Activated CD8-positive, alpha-beta memory T cell treated with anti-CD3 and anti-CD28 coated beads for 48 hours (primary cell): ENCODE measurements at places on chromosomes 2 and 18.

DNA sequence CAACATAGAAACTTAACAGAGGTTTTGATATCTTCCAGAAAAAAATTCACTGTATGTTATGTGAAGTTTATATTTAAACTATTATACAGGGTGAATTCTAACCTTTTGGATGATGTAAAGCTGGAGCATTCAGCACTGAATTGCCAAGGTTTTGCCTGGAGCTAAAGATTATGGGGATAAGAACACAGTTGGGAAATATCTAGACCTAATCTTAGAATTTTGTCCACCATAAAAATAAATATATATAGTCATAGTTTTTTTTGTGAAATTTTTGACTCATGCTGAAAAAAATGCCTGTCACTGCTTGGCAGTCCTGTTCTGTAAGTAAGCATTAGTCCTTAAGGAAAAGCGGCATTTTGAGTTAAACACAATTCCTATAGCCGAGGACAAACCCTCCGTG lies 339.3 kb upstream of the TMEFF2 start:
- DNase-seq = no peak

DNA sequence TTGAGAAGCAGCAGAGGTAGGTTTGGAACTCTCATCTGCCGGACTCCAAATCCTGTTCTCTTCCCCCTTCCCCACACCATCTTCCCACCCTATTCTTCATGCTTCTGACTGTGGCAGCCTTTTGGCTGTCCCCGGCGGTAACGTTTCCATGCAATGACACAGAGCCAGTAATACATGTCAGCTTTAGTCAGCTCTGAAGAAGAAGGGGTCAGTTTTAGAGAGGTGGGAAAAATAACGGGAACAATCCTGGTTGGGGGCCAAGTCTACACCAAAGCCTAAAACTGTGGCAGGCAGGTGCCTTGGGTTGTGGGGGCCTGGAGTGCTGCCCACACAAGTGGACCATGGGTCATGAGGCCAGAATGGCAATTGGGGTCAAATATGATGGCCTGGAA lies 106.8 kb downstream of the LPIN1 start:
- no peak for DNase-seq

DNA sequence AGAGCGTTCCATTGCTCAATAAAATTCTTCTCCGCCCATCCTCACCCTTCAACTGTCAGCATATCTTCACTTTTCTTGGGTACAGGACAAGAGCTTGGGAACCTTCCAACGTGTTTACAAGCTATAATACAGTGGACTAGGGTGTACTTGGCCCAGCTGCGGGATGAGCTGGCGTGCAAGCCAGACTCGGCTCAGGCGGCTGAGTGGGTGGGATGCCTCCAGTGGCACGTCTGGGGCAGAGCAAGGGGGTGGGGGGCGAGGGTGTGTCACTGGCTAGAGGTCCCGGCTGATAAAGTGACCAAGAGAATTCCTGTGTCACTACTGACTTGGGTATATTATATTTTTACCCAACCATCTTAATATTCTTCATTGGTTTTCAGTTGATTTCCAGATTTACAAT lies 179.7 kb downstream of the EVA1A start:
- no peak for DNase-seq

DNA sequence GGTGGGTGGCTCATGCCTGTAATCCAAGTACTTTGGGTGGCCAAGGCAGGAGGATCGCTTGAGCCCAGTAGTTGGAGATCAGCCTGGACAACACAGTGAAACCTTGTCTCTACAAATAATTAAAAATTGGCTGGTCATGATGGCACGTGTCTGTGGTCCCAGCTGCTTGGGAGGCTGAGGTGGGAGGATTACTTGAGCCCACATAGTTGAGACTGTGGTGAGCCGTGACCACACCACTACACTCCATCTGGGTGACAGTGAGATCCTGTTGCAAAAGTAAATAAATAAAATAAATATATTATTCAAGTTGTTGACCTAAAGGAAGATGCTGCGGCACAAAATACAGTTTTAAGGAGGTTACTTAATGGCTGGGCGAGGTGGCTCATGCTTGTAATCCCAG lies 72.7 kb downstream of the LAMA3 start:
- no peak for DNase-seq

DNA sequence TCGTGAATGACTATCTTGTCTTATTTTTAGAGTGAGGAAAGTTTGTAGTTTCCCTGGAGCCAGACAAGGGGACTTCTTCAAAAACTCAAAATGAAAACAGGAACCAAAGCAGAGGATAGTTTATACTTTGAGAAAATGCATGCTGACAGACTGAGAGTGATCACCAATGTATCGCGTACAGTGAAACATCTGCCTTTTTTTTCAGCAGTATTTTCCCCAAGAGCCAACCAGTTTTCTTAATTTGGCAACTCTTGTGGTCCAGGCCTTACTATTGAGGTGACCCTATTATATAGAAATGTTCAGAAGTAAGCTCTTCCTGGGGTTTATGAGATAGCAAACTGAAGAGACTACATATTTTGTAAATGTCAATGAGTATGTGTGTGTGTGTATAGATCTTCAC lies 153.7 kb upstream of the VRK2 start:
- no peak for DNase-seq

DNA sequence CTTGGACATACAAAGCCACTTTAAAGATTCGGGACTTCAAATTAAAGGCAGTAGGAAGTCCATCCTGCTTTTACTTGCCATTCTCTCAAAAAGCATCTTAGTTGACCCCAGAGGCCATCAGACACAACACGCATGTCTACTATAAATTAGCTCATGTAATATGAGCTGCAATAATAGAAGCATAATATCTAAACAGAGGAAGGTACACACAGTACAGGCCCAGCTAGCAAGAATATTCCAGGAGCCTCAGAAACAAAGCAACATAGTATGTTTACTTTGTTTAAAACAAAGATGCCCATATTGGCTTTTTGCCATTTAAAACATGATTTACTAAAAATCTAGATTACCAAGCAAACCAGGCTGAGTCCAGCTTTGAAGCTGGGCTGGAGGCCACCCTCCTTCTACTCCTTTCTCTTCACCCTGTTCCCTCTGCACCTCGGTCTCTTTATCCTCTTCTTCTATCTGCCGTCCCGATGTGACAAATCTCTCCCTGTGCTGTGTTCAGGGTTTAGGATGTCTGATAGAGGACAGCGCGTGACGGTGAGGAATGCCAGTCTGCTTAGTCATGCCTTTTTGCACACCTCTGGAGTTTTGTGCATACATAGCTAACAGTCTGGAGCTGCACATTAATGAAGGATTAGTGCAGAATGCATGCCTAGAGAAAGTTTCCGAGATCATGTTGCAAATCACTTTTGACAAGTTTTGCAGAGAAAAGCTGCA lies 28.2 kb downstream of the DTNA start:
- DNase-seq = no peak

- DNase-seq = no peak
Measured at GRCh38 chr2:159146996-159147666, 139.4 kb downstream of the WDSUB1 start.

- no peak for DNase-seq
Measured at GRCh38 chr2:17713291-17713690, 40.3 kb downstream of the SMC6 start.

DNA sequence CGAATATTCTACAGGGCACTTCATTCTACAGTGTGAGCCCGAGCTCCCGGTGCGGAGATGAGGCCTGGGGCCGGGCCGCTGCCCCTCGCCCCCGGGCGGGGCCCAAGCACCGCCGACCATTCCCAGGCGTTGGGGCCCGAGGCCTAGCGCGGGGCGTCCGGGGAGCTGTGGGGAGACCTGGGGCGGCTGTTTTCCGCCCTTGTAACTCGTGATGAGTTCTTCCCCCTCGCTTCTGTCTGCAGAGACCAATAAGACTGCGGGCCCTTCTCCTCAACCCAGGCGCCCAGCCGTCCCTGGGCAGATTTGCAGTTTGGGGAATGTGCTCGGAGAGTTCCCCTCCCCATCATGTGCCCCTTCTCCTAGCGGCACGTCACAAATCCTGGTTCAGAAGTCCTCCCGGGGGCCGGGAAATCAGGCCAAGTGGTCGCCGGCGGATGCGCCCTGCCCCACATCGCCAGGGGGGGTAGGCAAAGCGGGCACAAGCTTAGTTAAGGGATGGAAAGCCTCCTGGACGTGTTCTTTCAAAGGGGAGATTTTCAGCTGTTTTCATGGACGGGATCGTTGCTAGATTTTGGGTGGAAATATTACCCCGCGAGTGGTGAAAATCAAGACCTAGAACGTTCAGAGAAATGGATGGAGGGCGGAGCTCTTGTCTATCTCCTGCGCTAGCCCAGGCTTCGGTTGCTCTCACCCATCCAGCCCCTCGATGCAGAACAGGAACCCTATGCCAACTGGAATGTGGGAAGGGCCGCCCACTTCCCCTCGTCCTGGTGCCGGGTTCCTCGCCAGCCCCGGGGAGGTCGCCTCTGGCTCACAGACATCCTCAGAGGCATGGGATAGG lies 18.8 kb upstream of the HAAO start:
- DNase-seq = no peak

DNA sequence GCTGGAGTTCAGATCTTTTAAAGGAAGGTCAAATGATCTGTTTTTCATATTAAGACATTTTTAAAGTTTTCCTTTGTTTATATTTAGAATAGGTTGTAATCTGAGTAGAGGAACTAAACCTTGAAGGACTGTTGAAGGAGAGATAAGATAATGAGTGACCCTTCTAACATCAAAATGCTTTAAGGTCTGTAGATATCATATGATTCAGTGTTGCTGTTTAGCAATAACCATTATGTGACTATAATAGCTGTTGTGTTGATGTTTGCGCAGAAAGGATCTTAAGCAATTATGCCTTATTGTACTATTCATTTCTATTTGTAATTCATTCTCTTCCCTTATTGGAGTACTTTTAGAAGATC lies 60.0 kb downstream of the SLC16A14 start:
- no peak for DNase-seq
